ENCODE measurements at places on chromosomes 1 and 21.

DNA sequence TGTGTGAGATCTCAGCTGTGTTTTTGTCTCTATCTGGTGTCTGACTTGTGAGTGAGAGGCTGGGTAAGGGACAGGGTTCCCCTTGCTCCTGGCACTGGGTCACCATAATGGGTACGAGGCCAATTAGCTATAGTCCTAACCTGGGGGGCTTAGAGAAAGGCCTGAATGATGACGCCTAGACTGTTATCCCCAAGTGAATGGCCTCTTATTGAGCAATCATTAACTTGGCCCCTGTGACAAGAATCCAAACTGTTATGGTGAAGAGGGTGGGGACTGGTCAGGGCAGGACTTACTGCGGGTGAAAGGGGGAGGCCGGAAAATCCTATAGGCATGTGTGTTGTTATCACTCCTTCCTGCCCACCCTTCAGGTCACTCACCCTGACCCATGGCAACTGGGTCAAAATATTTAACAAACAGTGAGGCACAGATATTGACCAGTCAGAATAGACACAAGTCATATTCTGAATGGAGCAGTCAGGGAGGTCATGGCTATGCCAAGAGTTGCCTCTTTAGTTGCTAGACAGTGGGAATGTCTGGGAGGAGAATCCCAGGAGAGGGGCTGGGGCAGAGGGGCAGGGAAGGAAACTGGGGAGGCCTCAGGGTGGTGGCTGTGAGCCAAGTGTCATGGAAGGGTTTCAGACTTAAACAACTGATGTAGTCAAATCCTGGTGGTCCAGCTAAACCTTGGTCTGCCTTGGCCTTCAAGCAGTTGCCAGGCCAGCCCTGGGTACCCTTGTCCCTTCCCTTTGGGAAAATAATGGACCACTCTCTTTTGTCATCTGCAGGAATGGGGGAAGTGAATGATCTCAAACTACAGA, 3.2 kb downstream of the NR0B2 start:
- no peak for DNase-seq

GRCh38 chr1:115652236-115652788, 10.5 kb downstream of the VANGL1 start:
- no peak for DNase-seq

DNA sequence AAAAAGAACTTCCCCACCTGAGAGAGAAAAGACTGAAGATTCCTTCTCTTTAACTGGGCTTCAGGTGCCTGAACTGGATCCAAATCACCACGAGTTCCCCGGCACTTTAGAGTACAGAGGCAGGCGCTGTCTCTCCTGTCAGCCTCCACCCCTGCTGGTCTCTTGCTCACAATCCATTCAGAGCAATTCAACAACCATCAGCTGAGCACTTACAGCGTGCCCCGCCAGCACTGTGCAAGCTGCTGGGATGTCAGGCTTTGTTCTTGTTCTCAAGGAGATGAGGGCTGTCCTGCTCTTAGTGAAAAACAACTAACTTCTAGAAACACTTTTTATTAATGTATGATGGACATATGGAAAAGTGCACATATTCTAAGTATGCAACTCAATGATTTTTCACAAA, 68.7 kb upstream of the VAMP3 start:
- peak; percentile 39 for DNase-seq

DNA sequence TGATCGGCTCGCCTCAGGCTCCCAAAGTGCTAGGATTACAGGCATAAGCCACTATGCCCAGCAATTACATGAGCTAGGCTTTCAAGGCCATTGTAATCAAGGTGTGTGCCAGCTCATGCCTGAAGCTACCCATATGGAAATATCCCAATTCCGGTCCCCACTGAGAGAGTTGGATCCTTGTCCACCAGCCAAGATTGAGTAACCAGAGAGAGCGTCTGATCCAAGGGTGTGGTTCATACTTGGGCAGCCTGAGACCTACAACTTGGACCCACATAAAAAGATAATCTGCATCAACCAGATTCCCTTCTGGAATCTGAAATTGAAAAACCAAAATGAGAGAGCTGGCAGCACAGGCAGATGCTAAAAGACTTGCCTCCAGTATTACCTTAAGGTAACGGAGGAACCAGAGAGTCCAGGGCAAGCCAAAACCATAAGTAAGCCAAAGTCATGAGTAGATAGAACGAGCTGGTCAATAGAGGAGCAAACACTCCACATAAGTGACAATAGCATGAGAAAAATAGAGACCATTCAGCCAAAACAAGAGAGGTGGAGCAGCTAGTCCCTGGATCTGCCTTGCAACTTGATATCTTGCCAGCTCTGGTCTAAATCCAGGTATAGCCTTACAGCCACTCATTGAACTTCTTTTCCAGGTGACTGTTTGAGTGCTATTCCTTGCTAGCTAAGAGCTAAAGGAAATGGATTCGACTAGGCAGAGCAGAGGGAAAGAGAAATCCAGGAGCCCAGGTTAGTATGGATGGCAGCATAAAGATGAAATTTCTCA, 63.8 kb upstream of the ATP1A1 start:
- no peak for DNase-seq

- no peak for DNase-seq
Measured at GRCh38 chr1:224846119-224846907, 83.2 kb upstream of the DNAH14 start.

DNA sequence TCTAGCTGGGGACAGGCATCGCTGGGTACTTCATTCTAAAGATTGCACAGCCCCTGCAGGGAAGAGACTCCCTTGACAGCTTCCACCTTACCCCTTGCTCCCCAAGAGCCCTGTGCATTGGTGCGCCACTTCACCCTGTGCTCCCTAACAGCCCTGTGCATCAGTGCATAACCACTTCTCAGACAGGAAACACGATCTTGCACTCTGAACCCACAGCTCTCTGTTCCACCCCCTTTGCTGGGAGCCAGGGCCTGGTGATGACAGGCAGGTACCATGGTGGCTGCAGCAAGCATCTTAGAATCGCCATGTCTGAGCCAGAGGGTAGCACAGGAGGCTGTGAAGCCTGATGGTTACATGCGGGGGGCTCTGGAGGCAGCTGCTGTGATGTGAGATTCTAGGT, 5.0 kb downstream of the ALPL start:
- no peak for DNase-seq

Data from NCI-H82 (cell line).